ENCODE measurements at places on chromosomes 3 and 15.
A peak's percentile ranks its signal among the peaks of the same experiment; 100 is the strongest.

DNA sequence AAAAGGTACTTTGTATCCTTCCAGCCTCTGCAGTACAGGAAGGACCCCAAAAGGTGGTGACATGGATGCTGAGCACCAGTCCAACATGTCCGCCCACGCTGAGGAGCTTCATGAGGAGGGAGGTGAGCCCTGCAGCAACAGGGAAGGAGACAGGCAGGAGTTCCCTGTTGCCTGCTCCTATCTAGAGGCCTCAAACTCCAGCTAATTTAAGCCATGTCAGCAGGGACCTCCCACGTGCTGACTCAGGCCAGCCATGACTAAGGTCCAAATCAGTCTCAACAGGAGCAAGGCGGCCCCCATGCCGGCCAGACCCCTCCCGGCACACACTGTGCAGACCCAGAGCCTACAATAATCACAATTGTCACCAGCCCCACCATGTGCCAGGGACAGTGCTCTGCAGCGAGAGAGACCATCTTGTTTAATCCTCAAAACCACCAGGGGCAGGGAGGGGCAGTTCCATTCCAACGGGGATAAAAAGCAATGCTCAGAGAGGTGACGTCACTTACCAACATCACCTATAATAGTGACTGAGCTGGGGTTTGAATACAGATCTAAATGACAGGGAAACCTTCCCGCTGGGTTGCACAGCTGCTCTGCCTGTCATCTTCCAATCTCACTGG lies 54.5 kb upstream of the GATA2 start:
- peak; percentile 71 for DNase-seq

DNA sequence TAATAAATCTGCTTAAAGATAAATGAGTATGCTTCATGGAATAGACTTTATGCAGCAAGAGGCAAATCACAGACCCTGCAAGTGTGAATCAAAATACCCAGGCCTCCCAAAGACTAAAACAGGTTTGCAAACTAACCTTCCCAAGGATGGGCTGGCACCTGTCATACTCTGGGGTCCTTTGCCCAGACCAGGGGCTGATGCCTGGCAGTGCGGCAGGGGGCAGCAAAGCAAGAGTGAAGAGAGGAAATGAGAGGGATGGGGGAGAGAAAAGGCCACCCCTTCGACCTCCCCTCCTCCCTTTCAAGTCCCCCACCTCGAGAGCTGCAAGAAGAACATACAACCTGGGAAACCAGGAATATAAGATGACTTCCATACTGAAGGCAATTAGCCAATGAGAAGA lies 31.8 kb downstream of the XXYLT1 start:
- DNase-seq, result no peak

- peak; percentile 78 for DNase-seq
Observed at GRCh38 chr3:21174461-21174860, 576.5 kb downstream of the ZNF385D start.

DNA sequence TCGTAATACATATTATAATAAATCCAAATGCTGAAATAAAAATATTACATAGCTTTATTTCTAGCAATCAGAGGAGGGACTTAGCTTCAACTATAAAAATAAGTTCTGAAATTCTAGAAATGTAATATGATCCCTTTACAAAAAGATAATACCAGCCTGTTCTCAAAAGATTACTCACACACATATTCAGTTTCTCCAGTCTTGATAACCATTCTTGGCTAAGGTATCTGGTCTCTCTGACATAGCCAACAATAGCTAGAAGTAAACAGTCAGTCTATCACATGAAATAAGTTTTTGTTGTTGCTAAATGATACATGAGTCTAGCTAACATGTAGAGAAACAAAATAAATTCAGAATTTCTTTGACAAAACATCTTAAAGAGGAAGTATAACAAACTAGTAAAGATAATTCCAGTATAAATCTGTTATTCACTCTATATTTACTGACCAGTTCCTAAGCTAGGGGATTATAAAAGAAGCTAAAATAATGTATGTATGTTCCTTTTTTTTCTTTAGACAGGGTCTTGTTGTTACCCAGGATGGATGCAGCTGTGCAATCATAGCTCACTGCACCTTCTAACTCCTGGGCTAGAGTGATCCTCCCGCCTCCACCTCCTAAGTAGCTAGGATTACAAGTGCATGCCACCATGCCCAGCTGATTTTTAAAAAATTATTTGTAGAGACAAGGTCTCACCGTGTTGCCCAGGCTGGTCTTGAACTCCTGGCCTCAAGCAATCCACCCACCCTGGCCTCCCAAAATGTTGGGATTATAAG lies 170.6 kb downstream of the TBL1XR1 start:
- peak; percentile 23 for DNase-seq

GRCh38 chr15:70424937-70425411 lies 327.3 kb upstream of the TLE3 start:
- DNase-seq, result no peak

Measured in fibroblast of mammary gland (primary cell).